ENCODE measurements at places on chromosomes 3 and 15.

DNA sequence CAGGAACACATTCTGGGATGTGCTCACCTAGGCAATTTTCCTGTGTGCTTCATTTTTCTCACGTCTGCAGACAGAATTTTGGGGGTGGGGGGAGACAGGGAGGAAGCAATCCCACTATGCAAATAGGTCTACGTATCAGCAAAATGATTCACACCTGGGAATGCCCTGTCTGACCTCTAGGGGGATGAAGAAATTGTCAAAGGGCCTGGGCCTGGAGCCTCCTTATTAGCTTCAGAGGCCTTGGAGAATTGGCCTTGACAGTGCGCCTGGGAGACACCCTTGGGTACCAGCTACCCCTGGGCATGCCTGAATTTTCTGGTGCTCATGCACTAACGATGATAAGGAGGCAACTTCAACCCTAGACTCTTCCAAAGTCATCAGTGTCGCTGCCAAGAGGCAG is 207.5 kb downstream of the CADPS start:
- no peak for DNase-seq

GRCh38 chr3:179181021-179181472 is 32.9 kb downstream of the PIK3CA start:
- DNase-seq: no peak

DNA sequence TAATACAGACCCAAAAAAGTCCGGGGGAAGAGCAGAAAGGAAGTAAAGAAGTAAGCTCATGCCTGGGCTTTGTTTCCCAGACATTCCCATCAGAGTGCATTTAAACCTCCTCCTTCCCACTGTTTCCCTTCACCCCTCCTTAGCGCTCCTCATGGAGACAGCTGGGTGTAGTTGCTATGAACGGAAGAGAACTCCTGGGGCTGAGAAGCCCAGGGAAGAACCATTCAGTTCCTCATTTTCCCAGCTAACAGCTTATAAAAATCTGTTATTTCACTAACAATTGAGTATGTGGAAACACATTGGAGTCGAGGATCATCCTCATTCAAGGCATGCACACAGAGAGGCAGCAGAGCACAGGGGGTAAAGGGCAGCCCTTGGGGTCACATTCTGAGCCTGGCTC is 299.3 kb downstream of the SHQ1 start:
- no peak for DNase-seq

GRCh38 chr3:160129459-160130061 is 95.7 kb upstream of the C3orf80 start:
- DNase-seq: no peak

DNA sequence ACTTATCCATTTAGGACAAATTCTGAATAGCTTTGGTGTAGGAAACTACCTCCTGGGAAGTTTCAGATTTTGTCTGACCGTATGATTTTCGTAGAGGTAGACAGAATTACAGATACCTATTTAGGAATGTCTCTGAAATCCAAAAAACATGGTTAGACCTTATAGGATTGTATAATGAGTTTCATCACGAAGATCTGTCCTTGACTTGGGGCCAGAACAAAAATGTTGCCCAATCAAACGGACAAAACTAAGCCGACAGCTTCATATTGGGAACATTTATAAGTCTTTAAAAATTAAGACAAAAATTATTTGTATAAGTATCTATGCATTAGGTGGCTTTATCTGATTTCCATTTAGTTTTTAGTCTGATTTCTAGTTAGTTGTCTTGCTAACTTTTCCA is 32.6 kb downstream of the MNS1 start:
- DNase-seq: no peak

GRCh38 chr3:38129058-38129457 is 7.9 kb downstream of the ACAA1 start:
- no peak for DNase-seq

DNA sequence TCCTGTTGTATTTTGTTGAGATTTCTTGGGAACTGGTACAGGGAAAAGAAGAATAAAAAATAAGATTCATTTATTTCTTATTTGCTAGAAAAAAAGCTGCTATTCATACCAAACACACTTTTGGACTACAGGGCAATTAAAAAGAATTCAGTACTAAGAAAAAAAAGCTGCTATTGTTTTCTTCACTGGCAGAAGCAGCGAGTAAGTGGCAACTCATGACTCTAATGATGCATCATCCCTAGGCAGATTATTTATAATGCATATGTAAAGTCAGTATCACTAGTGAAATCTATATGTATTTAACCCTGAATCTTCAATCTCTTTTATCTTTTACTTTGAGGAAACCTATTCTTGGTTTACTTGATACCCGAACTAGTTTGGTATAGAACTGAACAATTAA is 15.2 kb downstream of the PFN2 start:
- DNase-seq: no peak

DNA sequence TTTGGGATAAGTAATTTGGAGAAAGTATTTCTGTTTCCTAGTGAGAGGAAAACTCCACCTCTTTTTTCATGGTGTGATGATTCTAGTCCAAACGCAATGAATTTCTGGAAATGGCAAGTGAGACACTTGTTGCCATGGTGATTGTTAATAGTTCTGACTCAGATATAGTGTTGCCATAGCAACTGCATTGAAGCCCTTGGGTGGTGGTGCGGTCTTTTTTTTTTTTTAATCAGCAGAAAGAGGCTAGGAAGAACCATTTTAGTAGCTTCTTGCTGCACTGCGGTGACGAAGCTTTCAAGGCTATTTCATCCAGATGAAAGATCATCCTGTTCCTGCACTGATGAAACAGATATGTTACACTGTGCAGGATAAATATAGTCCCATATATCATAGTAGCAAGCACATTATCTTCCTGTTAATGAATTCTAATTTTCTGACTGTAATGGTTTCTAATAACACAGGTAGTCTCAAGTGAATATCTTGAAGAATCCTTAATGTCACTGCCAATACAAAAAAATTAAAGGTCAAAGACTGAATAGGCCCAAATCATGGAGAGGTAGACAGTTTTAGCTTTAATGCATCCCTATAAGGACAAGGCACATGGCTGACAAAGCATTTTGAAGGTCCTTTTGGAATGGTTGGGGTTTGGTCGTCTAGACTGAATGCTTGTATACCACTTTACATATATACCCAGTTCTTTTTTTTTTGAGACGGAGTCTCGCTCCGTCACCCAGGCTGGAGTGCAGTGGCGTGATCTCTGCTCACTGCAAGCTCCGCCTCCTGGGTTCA is 125.1 kb upstream of the ZBTB20 start:
- no peak for DNase-seq

DNA sequence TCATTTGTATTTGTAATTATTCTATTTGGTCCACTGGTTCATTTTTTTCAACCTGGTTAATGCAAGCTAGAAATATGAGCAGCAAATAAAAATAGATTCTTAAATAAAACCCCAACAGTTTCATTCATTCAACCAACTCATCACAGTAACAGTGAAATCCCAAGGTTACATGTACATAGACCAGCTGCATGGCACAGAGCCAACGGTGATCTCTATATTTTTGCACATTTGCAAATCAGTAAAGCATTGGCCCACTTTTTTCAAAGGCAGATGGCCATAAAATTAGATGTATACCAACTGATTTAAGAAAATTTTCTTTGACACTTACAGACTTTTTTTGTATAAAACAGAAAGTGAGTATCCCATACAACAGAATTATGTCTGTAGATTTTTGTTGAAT is 49.3 kb downstream of the STRIT1 start:
- DNase-seq: no peak

DNA sequence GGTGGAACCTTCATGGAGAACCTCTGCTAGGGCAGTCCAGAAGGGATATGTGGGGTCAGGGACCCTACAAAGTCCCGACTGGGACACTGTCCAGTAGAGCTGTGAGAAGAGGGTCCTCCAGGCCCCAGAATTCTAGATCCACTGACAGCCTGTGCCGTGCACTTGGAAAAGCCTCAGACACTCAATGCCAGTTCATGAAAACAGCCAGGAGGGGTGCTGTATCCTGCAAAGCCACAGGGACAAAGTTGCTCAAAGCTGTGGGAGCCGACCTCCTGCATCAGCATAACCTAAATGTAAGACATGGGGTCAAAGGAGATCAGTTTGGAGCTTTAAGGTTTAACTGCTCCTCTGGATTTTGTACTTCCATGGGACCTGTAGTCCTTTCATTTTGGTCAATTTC is 448.8 kb upstream of the CADM2 start:
- no peak for DNase-seq

- DNase-seq: no peak
These were observed 22.7 kb downstream of the CORO2B start for GRCh38 chr15:68601206-68602197.

DNA sequence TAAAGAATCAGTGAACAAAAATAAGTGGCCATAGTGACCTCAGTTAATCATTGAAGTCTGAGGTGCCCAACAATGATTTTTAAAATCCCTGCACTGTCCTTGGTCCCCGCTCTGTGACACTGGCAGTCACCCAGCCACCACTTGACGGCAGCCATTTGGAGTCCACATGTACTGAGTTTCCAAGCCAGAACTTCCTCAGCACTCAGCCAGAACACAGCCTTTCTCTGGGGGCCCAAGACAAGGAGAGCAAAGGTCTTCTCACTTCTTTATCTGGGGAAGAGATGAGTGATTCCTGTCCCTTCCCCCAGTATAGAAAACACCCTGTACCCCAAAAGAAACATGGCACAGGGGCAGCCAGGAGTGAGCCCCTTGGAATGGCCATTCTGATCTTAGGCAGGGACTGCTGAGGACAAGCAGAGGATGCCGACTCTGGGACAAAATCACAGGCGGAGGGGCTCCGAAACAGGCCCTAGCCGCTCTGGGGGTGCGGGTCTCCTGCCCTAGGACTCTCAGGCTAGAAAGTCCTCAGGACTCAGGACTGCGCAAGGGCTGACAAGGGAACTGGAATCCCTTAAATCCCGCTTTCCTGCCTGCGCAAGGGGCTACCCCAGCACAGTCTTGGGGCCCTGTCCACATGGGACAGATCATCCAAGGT is 12.8 kb downstream of the PAK6 start:
- DNase-seq: no peak

DNA sequence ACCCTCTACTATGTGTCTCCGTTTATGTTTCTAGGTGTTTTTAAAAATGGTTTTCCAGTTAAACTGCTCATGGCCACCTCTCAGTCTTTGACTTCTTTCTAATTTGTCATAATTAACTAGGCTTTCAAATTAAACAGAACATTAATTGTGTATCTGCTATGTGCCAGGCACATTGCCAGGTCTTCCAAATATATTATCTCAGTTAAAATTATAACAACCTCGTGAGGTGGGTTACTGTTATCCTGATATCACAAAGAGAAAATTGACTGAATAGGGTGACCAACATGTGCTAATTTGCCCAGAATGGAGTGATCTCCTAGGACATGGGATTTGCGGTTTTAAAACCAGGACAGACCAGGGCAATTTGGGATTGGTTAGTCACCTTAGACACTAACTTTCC is 222.4 kb upstream of the TLE3 start:
- DNase-seq: no peak

GRCh38 chr3:83003917-83004316 is 1242.5 kb upstream of the GBE1 start:
- DNase-seq: no peak

- no peak for DNase-seq
These were observed 156.8 kb upstream of the BCL6 start for GRCh38 chr3:187902041-187902471.

- DNase-seq: no peak
These were observed 25.4 kb downstream of the LINGO1 start for GRCh38 chr15:77607111-77607893.

- DNase-seq: no peak
These were observed 29.4 kb downstream of the EOGT start for GRCh38 chr3:68984011-68984530.

DNA sequence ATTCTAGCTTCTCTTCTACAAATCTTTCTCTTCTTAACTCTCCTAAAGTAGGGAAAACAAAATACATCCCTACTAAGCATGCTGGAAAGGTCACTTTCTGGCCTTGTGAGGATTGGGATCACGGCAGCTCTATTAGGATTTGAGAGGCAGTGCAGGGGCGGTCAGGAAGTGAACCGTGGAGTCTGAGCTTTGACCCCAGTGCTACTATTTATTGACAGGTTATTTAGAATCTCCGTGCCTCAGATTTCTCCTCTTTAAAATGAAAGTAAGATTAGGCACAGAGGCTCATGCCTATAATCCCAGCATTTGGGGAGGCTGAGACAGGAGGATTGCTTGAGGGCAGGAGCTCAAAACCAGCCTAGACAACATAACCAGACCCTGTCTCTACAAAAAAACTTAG is 42.0 kb upstream of the CHRM5 start:
- no peak for DNase-seq

DNA sequence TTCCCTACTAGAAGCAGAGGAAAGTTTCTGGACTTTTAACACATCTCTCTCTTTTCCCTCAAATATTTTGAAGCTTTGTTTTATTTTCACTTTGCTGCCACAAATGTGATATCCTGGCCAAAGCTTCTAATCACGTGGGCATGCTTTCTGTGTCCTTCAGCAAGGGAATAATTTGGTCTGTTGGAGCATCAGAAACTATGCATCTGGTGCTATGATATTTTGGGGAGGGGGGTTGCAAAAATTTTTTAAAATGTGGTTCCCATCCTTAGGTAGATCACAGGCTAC is 254.2 kb downstream of the GAP43 start:
- no peak for DNase-seq

GRCh38 chr15:101521591-101521990 is 32.1 kb upstream of the PCSK6 start:
- no peak for DNase-seq

DNA sequence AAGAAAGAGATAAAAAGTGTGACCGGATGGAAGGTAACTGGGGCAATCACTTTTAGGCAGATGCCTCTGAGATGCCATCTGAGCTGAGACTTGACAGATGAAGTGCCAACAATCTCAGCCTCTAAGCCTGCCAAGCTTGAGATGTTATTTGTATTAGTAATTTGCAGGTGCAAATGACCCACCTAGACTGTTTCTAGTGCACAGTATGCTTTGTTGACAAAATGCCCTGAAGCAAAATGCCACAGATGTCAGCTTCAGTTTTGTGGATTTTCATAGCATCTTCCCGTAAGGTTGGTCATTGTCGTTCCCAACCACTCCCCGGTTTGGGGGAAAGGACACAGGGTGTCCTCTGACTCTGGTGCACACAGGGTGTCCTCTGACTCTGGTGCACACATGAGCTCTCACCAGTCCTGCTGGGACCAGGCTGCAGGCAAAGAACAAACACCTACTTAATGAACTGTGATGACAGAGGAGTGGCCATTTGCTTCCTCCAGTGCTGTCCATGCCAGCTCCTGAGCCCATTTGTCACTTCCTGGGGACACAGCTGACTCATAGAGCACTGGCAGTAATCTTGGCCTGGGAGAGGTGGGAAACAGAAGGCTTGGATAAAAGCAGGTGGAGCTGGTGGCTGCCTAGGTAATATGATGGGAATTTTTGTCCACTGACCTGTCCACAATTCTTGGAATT is 16.7 kb upstream of the PPP1R2 start:
- DNase-seq: no peak

- DNase-seq: no peak
These were observed 4.0 kb upstream of the PLAAT1 start for GRCh38 chr3:193237030-193237429.

- DNase-seq: no peak
These were observed 283.9 kb downstream of the RORA start for GRCh38 chr15:60945196-60945595.

- no peak for DNase-seq
These were observed 5.9 kb downstream of the KY start for GRCh38 chr3:134644731-134645514.

- no peak for DNase-seq
These were observed 647.2 kb upstream of the BCHE start for GRCh38 chr3:166484470-166484869.

GRCh38 chr3:29385046-29385830 is 104.4 kb downstream of the RBMS3 start:
- DNase-seq: no peak
